AG04450 (cell line): ENCODE measurements at places on chromosomes 2 and 18.

GRCh38 chr2:188076149-188077056 is 215.3 kb upstream of the GULP1 start:
- no peak for DNase-seq

DNA sequence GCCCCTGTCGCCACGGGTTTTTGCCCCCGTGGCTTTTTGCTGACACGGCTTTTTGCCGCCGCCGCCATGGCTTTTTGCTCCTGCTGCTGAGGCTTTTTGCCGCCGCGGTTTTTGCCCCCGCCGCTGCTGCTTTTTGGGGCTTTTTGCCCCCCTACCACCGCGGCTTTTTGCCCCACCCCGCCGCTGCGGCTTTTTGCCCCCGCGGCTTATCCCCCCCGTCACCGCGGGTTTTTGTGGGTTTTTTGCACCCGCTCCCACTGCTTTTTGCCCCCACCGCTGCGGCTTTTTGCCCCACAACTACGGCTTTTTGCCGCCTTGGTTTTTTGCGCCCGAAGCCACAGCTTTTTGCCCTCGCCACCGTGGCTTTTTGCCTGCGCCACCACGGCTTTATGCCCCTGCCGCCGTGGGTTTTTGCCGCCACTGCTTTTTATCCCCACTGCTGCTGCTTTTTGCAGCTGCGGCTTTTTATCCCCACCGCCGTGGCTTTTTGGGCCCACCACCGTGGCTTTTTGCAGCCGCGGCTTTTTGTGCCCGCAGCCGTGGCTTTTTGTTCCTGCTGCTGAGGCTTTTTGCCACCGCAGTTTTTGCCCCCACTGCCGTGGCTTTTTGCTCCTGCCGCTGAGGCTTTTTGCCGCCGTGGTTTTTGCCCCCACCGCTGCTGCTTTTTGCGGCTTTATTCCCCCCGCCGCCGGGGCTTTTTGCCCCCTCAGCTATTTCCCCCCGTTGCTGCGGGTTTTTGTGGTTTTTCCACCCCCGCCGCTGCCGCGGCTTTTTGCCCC is 2798.0 kb upstream of the TEKT4 start:
- no peak for DNase-seq

DNA sequence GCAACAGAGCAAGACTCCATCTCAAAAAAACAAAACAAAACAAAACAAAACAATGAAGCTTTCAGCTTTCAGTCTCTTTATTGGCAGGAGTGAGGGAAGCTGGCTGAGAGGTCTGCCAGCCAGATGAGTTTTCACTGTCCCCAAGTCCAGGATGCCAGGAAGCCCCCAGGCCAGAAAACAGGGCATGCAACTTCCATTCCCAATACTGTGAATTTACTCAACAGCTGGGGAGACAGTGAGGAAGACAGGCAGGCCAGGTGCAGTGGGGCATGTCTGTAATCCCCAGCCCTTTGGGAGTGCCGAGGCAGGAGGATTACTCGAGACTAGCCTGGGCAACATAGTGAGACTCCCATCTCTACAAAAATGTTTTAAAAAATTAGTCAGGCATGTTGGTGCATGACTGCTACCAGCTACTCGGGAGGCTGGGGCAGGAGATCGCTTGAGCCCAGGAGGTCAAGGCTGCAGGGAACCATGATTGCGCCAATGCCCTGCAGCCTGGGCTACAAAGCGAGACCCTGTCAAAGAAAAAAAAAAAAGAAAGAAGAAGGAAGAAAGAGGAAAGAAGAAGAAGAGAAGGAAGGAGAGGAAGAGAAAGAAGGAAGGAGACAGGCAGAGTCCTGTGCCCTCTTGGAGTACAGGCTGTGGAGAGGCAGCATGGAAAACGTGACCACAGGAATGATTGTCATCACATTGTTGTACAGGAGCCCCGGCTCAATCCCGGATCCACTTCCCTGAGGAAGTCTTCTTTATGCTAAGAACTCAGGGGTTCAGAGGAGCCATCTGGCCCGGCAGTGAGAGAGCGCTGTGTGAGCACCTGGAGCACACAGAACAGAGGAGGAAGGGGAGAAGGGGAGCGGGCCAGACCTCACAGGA is 29.2 kb upstream of the POMC start:
- DNase-seq = no peak

DNA sequence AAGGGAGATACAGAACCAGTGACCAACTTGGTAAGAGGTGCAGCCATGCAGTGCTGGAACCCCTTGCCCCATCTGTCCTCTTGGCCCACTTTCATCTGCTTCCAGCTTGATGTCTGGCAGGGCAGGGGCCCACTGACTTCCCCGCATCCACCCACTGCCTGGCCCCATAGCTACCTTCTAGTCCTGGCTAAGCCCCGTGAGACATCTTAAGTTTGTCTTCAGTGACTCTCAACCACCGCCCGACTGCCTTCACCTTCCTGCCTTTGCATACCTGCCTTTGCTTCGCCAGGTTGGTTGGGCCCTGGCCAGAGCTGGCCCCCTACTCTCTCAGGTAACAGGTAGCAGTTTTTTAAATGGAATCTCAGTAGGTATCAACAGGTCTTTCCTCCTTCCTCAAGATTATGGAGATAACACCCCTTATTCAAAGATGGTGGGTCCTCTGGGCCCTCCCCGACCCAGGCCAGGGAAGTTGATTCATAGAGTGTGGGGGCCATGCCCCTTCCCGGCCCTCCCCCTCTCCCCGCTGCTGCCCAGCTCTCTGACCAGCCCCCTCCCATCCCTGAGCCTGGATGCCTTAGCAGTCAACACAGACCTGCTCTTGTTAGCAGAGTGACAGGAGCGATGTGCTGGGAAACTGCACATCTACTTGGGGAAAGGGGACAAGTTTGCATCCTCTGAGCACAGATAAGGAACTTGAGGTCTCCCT is 2.8 kb downstream of the ARID5A start:
- DNase-seq = no peak

DNA sequence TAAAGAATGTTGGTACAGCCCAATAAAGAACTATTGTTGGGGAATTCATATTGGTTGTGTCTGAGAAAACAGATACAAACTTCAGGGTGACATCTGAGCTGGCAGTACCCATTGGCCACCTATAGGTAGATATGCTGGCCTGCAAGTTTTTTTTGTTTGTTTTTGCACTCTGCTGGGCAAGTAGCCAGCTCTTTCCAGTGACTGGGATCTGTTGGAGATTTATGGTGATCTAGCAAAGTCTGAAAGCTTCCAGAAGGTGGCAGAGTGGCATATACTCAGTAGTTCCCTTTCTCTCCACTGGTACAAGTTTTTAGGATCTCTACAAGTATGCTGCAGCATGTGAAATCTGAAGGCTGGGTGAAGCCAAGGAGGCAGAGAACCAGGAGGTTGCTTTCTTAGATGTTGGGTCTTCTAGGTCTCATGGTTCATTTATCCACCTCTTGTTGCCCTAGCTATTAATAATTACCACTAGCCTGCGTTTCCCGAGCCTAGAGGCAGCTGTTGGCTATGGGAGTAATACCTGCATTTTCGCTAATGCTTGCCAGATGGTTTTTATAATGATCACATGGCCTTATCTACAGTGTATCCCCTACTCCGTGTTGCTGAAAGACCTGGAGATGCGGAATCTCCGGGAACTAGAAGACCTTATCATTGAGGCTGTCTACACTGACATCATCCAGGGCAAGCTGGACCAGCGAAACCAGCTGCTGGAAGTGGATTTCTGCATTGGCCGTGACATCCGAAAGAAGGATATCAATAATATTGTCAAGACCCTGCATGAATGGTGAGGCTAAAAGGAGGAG is 9.5 kb downstream of the COPS7B start:
- peak; percentile 34 for DNase-seq

DNA sequence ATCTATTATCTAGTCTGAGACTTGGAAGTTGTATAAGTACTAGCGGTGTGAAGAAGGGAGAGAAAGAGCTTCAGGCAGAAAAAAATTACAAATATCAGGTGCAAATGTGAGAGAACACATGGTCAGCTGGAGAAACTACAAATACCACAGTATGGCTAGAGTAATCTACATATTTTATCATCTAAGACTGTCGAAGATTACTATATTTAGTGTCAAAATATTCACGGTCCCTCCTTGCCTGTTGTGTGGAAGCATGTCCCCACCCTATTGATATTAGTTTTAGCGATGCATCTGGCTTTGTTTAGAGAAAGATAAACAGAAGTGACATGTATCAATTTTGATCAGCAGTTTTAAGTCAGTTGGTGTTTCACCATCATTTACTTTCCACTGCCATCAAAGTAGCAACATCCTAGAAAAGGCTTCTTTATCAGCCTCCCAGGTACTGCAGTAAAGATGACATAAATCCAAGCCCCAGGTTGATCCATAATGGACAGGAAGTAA is 90.5 kb upstream of the ITGA4 start:
- no peak for DNase-seq

DNA sequence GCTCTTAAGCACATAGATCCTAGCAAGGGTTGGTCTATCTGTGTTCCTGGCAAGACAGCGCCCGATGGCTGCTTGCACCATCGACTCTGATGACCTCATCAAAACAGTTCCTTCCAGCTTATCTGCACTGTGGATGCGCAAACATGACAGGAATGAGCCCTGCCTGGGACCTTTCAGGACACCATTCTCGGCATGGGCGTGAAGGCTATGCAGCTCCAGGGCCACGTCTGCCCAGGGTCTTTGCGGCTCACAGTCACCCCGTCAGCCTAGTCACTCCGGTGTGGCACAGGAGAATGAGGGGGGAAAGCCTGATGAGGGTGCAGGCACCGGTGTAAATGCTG is 147.8 kb upstream of the TWIST2 start:
- no peak for DNase-seq

GRCh38 chr2:904246-905024 is 46.2 kb upstream of the SNTG2 start:
- no peak for DNase-seq

DNA sequence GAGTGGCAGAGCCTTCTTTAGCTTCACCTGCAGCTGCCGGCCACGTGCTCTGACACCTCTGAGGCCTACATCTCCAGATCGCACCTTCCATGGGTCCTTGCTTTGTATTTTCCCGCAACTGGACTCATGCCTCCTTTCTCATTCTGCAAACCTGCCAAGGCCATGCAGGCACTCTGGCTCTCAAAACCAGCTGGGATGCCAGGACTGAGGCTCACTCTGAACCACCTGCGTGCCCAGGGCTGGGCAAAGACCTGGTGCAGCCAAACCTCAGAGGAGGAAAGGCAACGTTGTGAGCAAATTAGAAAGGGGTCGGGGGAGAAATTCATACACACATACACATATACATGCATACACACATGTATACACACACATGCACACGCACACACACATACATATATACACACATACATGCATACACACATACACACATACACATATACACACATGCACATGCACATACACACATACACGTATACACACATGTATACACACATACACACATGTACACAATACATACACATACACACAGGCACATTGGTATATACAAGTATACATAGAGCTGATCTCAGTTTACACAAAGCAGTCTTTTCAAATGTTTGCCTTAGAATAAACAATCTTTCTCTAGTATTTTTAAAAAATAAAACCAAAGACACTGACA is 125.2 kb downstream of the RTP5 start:
- no peak for DNase-seq

DNA sequence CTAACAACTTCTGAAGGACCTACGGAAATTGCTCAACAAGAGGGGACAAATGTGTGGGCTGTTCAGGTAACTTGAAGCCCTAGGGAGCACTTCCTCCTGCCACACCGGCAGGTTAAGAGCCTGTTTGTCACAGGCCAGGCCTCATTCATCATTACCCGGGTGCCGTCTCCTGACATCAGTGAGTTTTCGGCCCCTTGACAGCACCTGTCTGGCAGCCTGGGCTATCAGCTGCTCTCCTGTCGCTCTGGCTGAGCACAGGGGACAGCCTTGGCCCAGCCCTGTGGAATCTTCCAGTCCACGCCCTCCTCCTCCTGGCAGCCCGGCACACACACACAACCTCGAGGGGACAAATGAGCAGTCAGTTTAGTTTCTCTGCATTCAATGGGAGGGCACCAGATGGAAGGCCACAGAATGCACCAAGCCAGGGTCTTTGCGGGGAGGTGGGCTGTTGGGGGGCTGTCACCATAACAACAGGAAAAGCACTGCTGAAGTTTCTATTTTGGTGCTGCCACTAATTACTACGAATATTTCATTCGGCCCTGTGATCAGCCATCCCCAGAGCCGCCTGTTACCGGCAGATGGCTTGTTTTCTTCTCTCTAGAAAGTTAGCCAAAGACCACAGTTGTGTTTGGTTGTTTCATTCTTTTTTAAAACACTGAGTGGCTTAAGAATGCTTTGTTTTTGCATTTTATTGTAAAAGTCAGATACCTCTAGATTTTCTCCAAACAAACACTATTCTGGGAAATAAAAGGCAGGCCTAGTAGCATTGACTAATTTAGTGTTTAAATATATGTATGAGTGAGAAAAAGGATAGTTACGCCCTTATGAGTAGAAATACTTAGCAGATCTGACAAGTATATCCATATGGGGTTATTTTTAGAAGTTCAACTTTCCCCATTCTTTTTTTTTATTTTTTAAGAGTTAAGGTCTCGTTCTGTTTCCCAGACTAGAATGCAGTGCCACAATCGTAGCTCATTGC is 189.9 kb upstream of the NDUFV2 start:
- no peak for DNase-seq
